Brain pericyte (primary cell): ENCODE measurements at places on chromosomes 2 and 18.
A peak's percentile ranks its signal among the peaks of the same experiment; 100 is the strongest.

DNA sequence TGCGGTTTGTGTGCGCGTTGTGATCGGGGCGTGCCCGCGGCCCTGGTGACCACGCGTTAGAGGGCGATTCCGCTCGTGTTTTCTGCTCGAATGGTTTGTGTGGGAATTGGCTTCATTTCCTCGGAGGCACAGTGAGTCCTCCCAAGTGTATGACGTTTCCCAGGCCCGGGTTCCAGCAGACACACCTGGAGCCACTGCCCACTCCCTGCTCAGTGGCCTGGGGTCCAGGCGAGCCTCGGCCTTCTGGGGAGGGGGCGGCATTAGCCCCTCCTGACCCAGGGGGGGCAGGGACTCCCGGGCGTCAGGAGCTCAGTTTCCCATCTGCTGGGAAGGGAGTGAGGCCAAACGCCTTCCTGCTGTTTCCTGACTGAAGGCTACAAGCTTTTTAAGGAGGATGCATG, 92.1 kb downstream of the NFATC1 start:
- no peak for DNase-seq

DNA sequence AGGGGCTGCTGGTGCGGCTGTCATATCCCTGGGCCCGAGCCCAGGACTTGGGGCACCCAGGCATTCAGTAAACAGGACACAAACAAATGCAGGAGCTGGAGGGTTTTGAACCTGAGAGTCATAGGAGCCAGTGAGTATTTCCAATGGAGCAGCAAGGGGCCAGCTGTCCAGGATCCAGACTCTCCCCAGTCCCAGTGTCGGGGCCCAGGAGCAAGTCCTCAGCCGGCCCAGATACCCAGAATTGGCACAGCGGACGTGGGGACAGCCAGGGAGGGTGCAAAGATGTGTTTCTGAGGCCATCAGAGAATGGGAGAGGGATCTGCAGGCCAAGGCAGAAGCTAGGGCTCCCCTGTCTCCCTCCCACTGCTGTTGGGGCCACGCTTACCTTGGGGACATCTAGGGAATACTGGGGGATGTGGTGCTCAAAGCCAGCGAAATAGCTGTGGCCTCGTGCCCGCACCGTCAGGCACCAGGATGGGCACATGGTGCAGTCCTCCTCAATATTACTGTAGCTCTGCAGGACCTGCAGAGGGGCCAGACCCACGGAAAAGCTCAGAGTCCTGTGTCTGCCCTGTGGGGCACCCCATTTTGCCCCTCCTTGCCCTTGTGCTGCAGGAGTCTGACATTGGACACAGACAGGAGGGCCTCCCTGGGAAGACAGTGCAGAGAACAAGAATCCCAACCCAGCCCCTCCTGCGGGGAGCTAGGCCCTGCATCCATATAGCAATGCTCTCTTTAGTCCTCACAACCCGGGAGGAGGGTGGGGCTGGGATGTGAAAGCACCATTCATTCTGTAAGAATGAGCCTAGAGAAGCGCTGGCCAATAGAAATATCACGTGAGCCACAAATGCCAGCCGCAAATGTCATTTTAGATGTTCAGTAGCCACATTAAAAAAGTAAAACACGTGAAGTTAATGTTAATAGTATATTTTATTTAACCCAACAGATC, 15.4 kb downstream of the CFAP65 start:
- no peak for DNase-seq

DNA sequence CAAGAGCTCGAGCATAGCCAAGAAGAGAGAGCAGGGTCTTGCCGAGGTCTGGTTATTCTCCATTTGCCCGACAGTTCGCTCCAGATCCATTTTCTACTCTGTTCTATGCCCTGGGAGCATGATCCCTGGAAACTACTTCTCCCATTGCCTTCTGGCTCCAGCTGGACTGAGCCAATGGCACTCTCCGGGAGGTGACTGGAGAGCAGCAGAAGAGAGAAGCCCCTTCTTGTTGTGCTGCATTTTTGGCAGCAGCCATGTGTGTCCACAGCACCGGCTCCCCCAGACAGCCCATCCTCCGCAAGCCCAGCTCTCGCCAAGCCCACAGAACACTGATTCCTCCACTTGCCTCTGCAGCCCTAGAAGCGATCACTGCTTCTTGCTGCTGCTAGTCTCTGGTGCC, 345.5 kb downstream of the TNS1 start:
- DNase-seq = no peak

GRCh38 chr2:152370783-152371182, 35.8 kb downstream of the FMNL2 start:
- DNase-seq = no peak

GRCh38 chr2:223081789-223082188, 29.8 kb downstream of the KCNE4 start:
- no peak for DNase-seq

- no peak for DNase-seq
These were observed 153.4 kb downstream of the NDUFA10 start for GRCh38 chr2:239871481-239872435.

DNA sequence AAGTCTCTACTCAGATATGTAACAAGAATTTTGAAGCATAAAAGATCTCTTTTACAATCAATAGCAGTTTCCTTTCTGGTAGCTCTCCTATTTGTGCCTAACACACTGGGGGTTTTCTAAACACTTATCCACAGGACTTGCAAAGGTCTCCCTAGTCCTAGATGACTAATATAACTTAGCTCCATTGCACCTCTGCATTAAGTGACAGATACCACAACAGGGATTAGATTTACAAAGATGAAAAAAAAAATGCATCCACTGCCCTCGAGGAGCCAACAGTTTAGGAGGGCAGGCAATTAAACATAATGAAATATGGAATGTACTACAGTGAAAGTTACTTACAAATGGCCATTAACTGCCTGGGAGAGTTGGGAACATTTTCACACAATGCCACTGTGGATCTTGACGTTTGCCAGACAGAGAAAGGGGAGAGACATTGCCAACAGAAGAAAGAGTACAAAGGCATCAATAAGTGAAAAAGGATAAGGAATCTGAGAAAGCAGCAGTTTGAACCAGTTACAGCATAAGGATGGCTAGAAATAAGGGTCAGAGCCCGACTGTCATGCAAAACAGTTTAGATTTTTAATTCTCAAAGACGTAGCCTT, 14.3 kb downstream of the PPP3R1 start:
- no peak for DNase-seq

- DNase-seq = no peak
These were observed 2.9 kb upstream of the EML6 start for GRCh38 chr2:54720563-54720962.

GRCh38 chr18:62453864-62454263, 69.0 kb upstream of the ZCCHC2 start:
- DNase-seq = no peak

DNA sequence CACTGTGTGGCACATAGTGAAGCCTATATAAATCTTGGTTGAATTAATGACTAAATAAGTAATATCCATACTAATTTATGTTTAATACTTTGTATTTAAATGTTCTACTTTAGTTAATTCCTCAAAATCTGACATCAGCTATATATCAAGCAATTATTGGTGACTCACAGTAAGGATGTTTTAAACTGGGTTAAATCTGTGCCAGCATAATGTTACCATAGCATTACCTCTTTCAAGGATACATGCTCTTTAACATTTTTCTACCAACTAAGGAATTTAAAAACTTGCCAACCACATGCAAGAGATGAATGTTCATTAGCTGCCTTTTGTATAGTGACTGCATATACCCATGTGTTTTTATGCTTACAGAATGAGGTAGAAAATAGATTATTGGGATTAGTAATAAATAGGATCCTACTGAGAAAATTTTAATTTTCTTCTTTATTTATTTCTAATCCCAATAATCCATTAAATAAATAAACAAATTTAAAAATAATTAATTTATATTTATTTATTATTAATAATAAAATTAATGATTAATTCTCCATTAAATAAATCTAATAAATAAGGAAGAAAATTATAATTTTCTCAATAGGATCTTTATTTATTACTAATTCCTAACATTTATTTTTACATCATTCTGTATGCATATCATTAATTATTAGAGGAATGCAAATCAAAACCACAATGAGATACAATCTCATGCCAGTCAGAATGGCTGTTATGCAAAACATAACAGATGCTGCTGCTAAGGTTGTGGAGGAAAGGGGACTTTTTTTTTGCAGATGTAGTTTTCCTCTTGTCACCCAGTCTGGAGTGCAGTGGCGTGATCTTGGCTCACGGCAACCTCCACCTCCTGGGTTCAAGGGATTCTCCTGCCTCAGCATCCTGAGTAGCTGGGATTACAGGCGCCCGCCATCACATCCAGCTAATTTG, 410.7 kb upstream of the DSEL start:
- DNase-seq = no peak

GRCh38 chr2:12212841-12213597, 466.6 kb downstream of the LPIN1 start:
- DNase-seq = no peak

GRCh38 chr2:41500895-41501294, 546.9 kb upstream of the PKDCC start:
- no peak for DNase-seq

GRCh38 chr2:220279372-220279771, 651.9 kb downstream of the SLC4A3 start:
- no peak for DNase-seq

- no peak for DNase-seq
These were observed 64.0 kb downstream of the AAK1 start for GRCh38 chr2:69579536-69579935.

DNA sequence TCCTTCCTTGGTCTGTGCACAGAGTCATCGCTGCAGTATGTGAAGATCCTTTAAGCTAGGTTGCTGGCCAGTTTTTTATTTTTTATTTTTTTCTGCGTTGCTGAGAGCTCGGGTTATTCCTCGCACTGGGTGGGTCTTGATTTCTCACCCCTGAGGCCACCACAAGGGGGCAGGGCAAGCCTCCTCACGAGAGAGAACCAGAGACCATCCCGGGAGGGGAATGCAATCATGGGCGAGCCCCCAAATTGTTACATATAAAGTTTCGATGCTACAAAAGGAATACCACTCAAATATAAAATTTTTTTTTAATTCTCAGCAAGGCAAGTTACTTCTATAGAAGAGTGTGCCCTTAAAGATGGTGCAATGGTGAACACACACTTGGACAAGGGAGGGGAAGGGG, 24.9 kb downstream of the HTR2B start:
- no peak for DNase-seq

DNA sequence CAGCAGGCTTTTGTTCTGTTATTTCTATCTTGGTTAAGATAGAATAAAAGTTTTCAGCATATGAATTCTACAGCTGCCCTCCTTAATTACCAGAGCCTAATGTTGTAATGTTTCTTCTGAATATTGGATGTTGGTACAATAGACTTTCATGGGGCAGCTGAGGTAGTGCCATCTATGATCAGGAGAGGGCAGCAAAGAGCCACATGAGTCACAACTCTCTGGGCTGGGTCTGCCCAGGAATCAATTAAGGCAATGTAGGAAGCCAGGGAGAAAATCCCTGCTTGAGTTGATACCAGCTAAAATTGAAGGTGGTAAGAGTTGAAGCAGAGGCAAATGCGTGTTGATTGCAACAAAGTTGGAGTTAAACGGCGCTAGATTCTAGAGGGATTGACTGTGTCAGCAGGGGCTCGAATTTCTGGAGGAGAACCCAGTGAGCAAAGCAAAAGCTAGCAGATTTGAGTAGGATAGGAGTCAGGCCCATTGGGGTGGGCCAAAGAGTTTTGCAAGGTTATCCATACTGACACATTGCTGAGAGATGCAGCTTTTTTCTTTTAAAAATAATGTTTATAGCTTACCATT, 10.6 kb upstream of the MC5R start:
- DNase-seq = peak; percentile 5

- no peak for DNase-seq
These were observed 31.9 kb downstream of the EXOC6B start for GRCh38 chr2:72793798-72794440.

DNA sequence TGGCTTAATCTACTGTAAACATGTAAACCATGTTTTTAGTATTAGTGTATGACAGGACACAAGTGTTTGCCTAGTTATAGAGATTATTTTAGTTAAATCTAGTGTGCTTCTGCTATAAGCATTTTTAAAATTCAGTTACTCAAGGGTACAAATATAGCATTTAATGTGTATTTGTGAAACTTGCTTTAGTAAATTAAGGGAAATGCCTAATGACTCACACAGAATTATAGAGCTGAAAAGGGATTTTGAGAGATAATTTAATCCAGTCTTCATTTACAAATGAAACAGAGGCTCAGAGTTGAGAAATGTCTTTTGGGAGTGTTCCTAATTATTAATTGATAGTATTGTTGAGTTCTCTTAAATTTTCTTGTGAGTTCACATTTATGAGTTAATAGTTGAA, 8.2 kb downstream of the ACTR3 start:
- no peak for DNase-seq

DNA sequence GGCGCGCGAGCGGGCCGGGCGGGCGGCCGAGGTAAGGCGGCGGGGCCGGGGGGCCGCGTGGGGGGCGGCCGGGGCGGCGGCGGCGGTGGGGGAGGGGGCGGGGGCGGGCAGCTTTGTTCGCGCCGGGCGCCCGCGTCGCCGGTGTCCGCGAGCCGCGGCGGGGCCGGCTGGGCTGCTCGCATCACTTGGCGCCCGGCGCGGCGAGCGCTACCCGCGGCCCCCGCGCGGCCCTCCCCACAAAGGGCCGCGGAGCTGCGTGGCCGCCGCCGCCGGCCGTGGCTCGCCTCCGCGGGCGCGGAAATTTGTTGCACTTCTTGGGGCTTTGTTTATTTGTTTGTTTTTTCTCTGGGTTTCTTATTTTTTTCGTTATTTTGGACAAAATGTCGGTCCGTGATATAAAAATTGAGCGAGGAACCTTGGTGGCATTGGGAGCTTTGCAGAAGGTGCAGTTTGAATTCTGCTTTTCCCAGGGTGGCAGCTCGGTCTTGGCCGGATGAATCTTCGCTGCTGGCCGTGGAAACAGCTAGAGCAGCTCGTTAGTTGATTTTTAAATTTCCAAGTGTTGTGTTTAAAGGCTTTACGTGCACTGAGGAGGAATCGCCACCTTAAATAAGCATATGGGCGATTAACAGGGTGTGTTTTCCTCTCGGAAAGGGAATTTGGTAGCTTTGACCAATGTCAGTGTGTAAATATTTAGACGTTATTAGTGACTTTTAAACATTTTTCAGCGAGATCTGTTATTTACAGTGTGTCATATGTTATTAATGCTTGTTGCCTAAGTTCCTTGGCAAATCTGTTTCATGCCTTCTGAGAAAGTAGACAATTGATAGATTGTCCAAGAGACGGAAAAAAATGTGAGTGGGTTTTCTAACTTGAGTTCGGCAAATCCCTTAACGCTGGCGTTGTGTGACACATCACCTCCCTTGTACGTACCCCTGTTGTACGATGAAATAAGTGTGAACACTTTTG, 822 bp downstream of the UBE2E3 start:
- no peak for DNase-seq

DNA sequence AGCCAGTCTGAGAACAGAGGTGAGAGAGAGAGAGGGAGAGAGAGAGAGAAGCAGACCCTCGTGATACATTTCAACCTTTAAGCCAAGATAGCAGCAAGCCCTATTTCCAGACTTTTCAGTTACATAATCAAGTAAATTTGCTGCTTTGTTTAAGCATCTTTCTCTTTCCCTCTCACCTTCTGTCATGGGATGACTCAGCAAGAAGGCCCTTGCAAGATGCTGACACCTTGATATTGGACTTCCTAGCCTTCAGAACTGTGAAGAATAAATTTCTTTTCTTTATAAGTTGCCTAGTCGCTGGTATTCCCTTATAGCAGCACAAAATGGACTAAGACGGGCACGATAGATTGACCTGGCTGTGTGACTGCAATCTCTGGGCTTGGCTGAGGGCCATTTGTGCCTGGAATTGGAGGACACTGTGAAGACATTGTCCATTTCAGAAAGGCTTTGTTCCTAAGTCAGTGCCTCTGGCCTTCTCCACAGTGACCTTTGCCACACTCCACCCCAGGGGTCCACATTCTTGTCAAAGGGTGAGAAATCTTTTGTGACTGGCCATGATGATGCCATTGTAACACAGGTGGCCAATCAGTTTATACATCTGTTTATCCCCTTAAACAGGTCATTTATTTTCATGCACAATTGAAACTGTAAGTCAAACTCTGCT, 51.3 kb upstream of the ITSN2 start:
- DNase-seq = no peak
